Kidney tubule cell (primary cell): ENCODE measurements at places on chromosomes 1 and 21.

DNA sequence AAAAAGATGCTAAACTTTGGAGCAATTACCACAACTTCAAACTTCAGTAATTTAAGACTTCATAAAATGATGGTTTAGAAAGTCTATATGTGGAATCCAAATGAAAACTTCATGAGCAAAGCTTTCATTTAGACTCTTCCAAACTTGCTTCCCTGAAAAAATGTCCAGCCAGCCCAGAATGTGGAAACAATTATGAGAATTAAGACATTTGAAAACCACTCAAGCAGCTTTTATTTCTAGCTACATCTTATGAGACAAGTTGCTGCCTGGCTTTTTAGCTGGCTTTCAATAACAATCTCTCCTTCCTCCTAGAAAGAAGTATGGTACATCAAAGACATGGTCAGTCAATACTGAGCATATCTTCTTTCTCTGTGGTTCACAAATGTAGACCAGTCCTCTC, 21.8 kb downstream of the LPAR3 start:
- no peak for DNase-seq

DNA sequence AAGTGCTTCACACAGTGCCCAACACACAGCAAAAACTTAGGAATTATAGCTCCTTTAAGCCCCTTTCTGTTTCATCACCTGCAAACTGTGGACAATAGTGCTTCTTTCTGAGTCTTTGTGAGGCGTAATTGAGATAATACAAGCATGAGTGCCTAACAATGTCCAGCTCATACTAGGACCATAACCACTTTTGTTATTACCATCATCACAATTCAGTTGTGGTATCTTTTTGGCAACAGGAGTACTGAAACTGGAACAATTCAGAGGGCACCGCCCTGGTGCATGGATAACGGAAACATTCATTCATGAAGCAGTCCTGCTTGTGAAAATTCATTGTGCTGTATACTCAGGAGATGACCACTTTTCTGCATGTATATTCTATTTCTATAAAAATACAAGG, 18.2 kb downstream of the DNAJC11 start:
- no peak for DNase-seq

DNA sequence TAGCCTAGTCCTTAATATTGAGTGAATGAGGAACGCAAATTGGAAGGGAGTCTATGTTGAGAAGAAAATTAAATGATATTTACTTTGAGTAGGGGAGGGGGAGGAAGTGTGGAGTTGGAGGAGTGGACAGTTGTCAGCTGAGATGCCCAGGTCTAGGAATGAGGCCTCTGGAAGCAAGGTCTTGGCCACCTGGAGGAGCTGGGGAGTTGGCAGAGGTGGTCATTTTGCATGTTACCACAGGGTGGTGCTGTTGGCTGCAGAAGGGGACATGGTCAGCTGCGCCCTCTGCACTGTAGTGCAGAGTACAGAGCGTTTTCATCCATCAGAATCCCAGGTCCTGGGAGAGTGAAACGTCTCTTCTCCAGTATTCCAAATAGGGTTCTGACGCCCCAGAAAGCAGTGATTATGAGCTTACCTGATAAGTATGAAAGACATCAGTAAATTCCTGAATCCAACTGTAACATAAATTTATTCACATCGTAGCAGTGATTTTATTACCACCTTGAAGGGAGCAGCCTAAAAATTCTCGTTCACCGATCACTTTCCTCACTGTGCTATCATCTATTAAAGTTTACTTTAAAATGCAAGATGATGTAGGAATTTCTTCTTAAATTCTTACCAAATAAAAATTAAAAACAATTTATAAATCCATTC, 13.8 kb downstream of the PARK7 start:
- peak; percentile 83 for DNase-seq

DNA sequence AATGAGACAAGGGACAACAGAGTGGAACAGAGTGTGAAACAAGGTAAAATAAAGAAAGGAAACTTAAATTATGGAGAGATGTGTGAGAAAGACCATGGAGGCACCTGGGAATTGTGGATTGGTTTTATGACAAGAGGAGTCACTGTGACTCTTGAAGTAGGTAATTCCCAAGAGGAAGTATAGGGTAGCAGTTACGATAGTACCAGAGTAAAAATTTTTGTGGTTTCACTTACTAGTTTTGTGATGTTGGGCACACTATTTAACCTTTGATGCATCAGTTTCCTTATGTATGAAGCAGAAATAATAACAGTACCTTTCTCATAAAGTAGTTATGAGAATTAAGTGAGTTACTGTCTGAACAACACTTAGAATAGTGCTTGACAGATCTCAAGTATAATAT, 267.9 kb upstream of the DPYD start:
- no peak for DNase-seq

- DNase-seq = no peak
These were observed 226.4 kb upstream of the DPYD start for GRCh38 chr1:98147280-98147679.

DNA sequence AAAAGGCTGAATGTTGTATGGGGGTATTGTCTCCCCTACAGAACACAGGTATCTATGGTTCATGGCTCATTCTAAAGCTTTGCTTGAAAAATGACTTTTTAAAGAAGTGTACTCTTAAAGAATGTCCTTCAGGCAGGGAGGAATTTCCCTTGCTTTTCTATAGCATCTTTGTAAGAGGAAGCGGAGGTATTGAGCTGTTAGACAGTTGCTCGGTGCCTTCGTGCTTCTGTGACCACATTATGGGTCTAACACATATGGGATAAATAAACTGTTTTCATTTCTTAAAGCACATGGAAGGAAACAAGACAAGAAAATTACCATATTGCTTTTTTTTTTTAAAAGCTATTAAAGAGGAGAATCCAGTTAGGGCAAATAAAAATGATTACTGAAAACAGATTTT, 182.9 kb downstream of the NTNG1 start:
- DNase-seq = no peak

DNA sequence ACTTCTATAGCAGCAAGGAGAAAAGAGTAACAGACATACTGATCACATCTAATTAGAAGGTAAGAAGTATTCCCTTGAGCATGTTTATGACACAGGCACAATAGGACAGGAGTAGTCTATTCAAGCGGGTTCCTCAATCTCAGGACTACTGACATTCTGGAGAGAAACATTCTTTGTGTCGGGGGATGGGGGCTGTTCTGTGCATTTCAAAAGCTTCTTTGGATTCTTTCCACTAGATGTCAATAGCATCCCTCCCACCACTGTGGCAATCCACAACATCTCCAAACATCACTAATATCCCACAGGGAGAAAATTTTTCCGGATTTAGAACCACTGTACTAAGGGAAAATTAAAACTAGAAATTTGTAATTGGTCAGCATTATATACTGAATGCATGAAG, 56.9 kb downstream of the ADAMTS5 start:
- peak; percentile 24 for DNase-seq

DNA sequence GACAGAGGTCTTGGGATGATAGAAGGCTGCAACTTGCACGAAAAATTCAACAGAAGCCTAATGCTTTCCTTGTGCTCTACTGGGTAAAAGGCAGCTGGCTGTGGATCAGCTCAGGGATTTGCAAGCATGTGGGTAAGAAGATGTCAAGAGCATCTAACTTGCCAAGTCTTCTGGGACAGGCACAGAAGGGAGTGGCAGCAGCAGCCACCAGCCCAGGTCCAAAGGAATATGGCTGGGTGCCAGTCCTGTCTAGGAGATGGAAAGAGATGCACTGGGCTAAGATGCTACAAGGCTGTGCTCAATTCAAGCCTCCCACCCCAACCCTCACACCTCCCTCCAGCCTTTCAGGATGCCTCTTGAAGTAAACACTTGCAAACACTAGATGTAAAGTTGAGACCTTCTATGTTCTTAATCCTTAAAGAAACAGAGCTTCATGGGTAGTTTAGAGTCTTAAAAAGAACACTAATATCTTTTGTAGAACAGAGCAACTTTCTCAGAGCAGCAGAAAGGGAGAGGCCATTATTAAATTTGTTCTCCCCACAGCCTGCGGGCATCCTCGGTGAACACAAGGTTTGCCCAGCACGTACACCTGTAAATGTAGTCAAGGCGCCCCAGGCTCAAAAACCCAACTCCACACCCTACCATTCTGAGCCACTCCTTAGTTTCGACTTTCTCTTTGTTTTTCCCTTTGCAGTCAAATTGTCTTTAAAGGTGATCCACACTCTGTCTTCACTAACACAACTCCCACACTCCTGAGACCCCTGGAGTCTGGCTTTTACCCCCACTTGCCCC, 64.6 kb upstream of the BCAR3 start:
- no peak for DNase-seq

DNA sequence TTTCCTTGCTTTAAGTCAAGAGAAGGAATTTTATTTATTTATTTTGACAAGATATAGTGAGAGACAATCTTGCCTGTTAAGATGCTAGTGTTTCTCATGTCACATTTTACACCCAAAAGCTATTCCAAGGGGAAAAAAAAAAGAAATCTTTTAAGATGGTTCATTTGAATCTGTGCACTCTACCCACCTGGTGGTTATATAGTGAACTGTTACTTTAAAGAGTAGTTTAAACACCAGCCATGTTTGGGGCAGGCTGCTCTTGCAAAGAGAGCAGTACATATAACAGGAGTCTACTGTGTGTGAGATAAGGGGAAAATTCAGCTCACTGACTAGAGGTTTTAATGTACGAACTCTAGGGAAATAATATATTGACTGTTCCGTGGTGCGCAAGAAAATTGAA, 3.3 kb upstream of the ELAVL4 start:
- no peak for DNase-seq

DNA sequence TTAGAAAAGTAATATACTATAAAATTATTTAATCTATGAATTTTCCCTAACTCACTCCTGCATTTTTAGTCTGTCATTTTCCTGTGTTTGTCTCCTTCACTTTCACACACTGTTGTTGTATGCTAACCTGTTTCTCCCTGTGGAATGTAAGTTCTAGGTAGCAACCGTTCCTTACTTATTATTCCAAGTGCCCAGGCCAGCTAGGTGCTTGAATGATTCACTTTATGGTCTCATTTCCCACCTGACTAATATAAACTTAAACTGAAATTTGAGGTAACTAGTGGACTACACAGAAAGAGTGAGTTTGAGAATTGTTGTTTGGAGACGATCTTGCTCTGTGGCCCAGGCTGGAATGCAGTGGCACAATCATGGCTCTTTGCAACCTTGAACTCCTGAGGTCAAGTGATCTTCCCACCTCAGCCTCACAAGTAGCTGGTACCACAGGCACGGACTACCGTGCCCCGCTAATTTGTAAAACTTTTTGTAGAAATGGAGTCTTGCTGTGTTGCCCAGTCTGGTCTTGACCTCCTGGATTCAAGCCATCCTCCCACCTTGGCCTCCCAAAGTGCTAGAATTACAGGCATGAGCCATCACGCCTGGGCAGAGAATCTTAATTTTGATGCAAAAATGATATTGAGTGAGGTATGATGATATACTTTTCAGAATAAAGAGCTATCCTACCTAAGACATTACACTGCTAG, 1.9 kb downstream of the ZYG11B start:
- DNase-seq = peak; percentile 74

DNA sequence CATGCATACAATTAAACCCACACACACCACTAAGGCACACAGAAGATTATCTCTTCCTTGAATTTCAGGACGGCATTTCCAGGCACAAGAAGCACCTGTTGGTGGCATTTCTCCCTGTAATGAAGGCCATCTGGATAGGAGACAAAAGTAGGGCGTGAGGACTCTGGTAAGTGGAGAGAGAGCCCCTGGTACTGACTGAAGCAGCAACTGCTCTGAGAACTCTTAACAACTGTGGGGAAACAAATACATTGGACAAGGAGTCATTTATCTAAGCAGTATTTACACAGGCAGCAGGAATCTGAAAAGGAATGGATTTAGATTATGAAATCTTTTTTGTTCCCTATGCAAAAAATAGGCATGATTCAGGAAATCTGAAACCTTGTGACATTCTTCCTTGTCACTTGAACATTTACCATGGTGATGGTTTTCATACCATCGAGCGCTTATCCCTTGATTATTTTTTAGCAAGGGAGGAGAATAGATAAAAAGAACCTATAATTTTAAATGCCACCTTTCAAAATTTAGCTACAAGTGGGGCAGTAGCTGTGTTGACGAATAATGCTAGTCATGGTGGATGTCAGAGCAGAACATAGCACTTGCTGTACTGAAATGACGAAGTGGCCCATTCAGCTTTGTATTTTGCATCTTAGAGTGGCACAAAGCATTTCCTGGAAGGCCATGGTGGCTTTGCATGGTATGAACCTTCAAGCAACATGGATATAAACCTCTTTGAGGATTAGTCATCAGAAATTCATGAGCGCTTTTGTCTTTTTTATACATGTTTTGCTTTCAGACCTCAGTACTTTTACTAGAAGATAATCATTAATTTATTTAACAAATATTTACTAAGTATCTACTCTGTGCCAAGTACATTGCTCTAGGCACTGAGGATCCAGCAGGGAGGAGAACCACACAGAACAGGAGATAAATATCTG, 362.0 kb downstream of the ADGRL2 start:
- peak; percentile 81 for DNase-seq

DNA sequence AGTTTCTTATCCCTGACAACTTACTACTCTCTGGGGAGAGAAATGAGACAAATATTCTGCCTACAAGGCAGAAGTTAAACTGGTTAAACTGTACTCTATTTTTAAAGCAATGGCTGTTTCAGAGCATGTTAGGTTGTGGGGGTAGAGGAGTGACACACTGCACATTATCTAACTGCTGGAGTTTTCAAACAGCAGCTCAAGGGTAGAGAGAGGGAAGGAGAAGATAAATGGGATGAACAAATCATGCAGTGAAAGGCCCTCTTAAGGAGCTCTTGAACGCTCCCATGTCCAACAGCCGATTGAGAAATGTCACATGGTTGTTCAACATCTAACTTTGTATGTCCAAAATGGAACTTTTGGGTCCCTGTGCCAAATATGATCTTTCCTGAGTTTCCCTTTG, 14.0 kb upstream of the IFI44L start:
- no peak for DNase-seq

GRCh38 chr1:204155881-204156280, 4.0 kb upstream of the ETNK2 start:
- no peak for DNase-seq

DNA sequence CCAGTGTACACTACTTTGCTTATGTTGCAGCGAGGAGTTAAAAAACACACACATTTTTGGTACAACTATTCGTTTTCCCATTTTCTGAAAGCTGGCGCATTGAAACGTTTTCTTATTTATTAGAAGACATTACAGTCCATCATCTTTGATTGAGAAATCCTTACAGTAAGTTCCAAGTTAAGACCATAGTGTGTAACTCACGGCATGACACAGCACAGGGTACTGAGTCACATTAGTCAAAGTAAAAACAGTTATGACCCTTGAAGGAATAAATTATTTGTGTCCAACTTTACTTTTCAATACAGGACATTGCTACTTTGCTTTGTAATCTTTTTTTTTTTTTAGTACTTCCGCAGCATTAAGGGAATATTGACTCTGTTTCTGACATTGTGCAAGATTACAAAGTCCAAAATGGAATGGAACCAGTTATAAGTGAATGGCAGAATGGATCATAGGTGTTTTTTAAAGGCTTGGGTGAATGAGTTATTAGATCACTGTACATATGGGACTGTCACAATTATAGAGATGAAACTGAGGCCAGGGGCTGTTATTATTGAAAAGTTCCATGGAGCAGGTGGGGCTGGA, 11.7 kb downstream of the PTGFRN start:
- no peak for DNase-seq
